ENCODE measurements at places on chromosomes 6 and 20.

GRCh38 chr6:143949962-143950361 lies 58.1 kb downstream of the PLAGL1 start:
- no peak for DNase-seq

DNA sequence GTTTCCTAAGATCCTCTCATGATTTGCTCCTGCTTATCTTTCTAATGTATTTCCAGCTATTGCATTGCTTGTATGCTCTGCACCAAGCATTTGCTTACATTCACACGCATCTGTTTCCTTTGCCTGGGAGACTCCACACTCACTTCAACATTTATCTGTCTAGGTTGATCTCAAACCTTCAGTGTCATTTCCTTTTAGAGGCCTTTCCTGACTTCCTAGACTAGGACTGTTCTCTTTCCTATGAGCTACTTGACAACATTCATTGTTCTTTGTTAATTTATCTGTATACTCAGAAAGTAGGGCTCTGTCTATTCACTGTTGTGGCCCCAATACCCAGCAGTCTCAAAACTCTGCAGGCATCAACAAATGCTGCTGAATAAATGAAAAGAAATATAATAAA lies 84.4 kb downstream of the WASF1 start:
- no peak for DNase-seq

DNA sequence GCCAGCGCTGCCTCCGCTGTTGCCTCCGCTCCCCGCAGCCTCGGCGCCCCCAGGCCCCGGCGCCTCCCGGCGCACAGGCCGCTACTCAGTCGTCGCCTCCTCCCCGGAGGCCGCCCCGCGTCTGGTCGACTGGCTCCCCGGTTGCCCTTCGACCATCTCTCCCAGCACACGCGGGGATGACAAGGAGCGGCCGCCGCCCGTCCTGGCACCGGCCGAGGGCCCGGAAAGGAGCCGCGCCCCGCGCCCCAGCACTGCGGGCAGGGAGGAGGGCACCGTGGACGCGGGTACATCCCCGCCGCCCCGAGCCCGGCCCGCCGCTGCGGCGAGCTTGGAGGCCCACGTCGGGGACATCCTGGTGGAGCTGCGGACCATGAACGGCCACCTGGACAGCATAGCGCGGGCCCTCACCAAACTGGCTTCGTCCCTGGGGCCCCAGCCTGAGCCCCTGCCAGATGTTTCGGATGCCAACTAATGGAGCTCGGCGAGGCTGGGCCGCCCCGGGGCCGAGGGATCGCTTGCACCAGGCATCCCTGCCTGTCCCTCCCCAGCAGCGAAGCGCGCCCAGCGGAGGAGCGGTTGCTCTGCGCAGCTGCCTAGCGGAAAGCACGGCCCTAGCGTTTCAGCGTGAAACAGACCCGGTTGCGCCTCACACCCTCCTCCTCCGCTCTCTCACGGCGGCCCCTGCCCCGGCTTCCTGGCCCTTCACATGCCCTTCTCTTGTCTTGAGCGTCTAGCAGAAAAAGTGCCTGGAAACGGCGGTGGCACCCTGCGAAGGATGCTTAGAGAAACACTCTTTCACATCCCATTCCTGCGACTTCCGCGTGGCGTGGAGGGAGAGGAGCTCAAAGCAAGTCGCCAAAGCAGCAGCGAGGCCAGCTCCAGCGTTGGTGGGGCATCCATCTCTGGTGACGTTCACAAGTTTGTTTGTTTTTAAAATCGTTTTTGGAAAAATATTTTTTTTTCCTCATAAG lies 285.8 kb upstream of the SUPT3H start:
- DNase-seq: peak; percentile 32

- no peak for DNase-seq
Observed at GRCh38 chr6:94349227-94349626, 929.9 kb upstream of the EPHA7 start.

- DNase-seq: no peak
Observed at GRCh38 chr6:23591761-23592160, 534.3 kb upstream of the NRSN1 start.

DNA sequence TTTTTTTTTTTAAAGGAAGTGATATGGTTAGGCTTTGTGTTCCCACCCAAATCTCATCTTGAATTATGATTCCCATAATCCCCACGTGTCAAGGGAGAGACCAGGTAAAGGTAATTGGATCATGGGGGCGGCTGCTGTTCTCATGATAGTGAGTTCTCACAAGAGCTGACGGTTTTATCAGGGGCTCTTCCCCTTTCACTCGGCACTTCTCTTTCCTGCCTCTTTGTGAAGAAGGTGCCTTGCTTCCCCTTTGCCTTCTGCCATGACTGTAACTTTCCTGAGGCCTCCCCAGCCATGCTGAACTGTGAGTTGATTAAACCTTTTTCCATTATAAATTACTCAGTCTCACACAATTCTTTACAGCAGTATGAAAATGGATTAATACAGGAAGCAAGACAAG lies 64.3 kb downstream of the ZFP64 start:
- no peak for DNase-seq

- no peak for DNase-seq
Observed at GRCh38 chr6:66526061-66526460, 819.0 kb upstream of the EYS start.

GRCh38 chr6:56671651-56672461 lies 29.2 kb upstream of the DST start:
- no peak for DNase-seq

DNA sequence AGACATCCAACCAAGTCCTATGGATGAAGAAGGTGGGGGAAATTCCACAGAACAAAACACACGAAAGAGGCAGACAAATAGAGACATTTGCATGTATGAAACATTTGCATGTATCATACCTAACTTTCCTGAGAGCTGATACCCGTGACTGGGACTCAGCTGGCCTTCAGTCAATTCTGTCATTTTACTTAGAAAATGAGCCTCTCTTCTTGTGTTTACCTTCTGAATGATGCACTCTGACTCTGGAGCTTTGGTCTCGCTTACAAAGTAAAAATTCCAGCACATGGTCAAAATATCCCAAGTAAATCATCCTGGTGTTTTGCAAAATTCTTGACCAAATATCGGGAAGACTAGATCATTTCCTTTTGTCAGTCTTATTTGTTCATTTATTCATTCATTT lies 46.9 kb downstream of the MMUT start:
- no peak for DNase-seq

DNA sequence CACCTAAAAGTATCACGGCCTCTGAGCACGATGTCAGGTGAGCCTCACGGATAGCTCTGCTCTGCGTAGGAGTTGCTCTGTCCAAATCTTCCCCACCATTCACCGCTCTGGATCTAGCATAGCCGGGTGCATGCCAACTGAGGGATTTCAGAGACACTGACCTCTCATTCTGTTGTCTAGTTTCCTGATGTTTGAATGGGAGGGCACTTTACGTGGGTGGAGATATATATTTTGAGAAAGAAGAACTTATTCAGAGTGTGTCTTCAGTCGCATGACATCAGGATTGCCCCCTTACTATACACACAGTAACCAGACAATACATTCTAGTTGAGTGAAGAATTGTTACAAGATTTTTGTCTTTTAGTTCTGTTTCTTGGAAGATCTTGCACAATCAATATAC lies 96.5 kb upstream of the CITED2 start:
- no peak for DNase-seq

DNA sequence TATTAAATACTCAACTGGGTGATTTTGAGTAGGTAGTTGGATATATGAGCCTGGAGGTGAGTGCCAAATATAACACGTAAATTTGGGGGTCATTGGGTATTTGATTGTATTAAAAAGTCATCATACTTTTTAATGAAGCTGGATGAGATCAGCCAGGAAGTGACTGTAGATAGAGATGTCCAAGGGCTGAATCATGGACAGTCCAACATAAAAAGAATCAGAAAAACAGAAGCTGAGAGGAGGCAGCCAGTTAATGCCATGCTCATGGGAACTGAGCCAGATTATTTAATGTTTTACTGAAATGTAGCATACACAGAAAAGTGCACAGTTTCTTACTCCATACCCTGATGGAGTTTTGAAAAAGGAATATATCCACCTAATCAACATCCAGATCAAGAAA lies 435.5 kb upstream of the PLCB4 start:
- DNase-seq: no peak

- DNase-seq: no peak
Observed at GRCh38 chr6:146028851-146029572, at the start of gene GRM1. GRM1 (plus strand) TSS chr6:146029062; CDS start chr6:146029518, 456 bp downstream.

- no peak for DNase-seq
Observed at GRCh38 chr20:19210391-19211155, 1.9 kb upstream of the SLC24A3 start.

- DNase-seq: no peak
Observed at GRCh38 chr20:12030470-12030869, 112.8 kb downstream of the BTBD3 start.

DNA sequence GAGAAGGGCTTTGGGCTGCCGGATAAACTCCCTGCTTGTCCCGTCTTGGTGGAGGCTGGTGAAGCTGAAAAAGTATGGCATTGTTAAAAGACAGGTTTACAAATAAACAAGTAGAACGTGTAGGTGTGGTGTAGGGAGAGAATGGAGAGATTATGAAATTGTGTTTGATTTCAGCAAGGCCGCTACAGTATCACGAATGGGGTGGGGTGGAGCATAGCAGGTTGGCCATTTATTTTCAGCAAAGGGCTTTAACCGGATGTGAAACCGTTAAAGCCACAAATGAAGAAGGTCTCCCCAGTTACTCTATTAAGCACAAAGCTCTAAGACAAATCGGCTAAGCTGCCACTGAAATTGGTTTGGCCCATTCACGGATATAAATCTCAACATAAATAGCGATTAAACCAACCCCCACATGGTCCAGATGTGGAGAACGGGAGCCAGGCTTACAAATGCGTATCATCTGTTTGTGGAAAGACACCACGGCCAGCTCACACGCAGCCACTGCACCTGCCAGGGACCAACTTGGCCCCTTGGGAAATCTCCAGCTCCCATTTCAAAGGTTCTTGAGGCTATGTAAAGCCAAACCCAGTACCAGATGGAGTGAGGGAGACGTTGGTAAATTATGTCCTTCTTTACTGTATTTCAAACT lies 94.0 kb downstream of the ZMYND8 start:
- no peak for DNase-seq

- no peak for DNase-seq
Observed at GRCh38 chr20:13430346-13431002, 208.3 kb downstream of the TASP1 start.

GRCh38 chr6:2004888-2005287 lies 240.5 kb downstream of the GMDS start:
- DNase-seq: no peak

GRCh38 chr6:134373993-134374392 lies 56.1 kb upstream of the SGK1 start:
- no peak for DNase-seq

- DNase-seq: no peak
Observed at GRCh38 chr20:5495939-5496338, 179.2 kb upstream of the PROKR2 start.

DNA sequence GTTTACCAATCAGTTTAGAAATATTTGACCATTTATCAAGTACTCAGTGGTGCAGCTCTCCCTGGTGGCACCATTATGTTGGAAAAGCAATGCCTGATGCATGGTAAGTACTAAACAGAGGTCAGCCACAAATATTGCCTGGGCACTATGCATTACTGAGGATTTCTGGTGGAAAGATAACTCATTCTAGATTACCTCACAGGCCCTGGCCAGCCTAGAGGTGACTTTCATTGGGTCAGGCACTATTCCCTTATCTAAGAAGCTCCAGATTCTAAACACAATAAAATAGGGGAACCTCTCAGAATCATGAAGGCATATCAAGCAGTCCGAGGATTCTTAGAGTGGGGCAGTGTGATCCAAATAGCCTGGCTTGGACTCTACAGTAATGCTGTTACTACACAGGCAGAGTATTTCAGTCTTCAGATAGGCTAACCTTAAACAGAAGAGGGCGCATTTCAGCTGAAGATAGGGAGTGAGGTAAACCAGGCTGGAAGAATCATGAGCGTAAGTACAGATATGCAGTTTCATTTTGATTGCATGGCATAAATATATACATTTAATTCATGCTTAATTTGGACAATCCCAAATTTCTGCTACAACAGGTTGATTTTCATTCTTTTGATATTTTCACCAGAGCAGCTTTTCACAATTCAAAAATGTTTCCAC lies 12.1 kb downstream of the LGSN start:
- no peak for DNase-seq

- DNase-seq: no peak
Observed at GRCh38 chr6:98967616-98968015, 19.9 kb upstream of the FBXL4 start.

DNA sequence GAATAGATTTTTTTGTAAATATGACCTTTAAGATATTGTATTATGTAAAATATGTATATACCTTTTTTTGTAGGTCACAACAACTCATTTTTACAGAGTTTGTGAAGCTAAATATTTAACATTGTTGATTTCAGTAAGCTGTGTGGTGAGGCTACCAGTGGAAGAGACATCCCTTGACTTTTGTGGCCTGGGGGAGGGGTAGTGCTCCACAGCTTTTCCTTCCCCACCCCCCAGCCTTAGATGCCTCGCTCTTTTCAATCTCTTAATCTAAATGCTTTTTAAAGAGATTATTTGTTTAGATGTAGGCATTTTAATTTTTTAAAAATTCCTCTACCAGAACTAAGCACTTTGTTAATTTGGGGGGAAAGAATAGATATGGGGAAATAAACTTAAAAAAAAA lies 130.9 kb downstream of the SULF2 start:
- DNase-seq: no peak

GRCh38 chr20:22341508-22341907 lies 242.9 kb downstream of the FOXA2 start:
- DNase-seq: no peak

GRCh38 chr6:41680182-41680965 lies 42.1 kb downstream of the MDFI start:
- no peak for DNase-seq

DNA sequence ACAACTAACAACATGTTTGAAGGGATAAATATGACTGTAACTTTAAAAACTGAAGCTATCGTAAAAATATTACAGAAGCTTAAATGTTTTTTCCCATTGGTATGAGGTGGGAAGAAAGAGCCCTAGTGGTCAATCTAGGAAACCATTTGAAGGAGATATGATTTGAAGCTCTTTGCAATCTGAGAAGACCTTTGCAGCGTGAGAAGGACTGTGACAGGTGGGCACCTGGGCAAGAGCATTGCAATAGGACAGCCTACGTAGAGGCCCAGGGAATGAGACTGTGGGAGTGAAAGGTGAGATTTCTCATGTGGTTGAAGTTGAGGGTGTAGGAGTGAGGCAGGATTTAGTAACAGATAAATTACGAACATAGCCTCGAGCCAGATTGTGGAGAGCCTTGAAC lies 108.0 kb upstream of the PDE7B start:
- DNase-seq: no peak

GRCh38 chr20:38935967-38936407 lies 9.8 kb downstream of the FAM83D start:
- DNase-seq: no peak

GRCh38 chr20:50089787-50090177 lies 23.2 kb downstream of the UBE2V1 start:
- DNase-seq: no peak

DNA sequence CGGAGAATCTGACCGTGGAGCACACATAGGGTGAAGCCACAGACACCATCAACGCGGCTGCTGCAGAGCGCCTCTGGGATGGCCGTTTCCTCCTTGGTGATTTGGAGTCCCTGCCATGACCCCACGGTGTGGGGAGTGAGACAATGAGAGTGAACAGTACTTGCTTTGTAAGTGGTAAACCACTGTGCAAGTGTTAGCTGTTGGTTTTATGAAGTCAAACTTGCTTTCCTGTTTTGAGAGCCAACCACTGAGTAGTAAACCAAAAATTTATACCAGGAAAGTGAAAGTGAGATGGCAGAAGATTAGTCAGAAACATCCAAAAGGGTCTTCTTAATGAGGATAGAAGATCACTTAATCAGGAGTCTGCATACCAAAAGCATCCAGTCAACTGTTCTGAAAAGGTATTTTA lies 160.7 kb downstream of the FOXC1 start:
- no peak for DNase-seq

- no peak for DNase-seq
Observed at GRCh38 chr20:22607695-22608094, 23.3 kb upstream of the FOXA2 start.

Data from activated T-helper 9 cell treated with anti-CD3 and anti-CD28 coated beads, Interleukin-2, amount 50 U/mL, for 16 hours (primary cell).